Fibroblast of skin of right biceps (primary cell): ENCODE measurements at places on chromosomes 12 and 14.
A peak's percentile ranks its signal among the peaks of the same experiment; 100 is the strongest.

DNA sequence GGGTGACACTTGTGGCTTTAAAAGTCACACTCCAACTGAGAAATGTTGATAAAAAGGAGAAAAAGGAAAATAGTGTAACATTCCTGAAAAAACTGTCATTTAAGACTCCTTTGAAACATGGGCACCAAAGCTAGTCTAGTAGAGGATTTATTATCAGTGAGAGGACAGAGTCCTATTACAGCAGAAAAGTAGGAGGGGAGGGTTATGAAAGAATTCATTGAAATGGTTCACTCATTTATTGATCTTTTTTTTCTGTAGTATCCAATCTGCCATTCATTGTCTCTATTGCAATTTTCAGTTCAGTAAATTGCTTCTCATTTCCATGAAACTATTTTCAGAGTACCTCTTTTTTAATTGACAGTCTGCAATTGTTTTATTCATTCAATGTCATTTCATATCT, 25.4 kb downstream of the PPM1A start:
- DNase-seq: no peak

GRCh38 chr14:32073537-32074189, 3.4 kb upstream of the ARHGAP5 start:
- peak; percentile 80 for DNase-seq

GRCh38 chr14:86510491-86510890, 980.5 kb downstream of the FLRT2 start:
- DNase-seq: peak; percentile 23

GRCh38 chr14:76323331-76324050, 52.4 kb upstream of the ESRRB start:
- no peak for DNase-seq

DNA sequence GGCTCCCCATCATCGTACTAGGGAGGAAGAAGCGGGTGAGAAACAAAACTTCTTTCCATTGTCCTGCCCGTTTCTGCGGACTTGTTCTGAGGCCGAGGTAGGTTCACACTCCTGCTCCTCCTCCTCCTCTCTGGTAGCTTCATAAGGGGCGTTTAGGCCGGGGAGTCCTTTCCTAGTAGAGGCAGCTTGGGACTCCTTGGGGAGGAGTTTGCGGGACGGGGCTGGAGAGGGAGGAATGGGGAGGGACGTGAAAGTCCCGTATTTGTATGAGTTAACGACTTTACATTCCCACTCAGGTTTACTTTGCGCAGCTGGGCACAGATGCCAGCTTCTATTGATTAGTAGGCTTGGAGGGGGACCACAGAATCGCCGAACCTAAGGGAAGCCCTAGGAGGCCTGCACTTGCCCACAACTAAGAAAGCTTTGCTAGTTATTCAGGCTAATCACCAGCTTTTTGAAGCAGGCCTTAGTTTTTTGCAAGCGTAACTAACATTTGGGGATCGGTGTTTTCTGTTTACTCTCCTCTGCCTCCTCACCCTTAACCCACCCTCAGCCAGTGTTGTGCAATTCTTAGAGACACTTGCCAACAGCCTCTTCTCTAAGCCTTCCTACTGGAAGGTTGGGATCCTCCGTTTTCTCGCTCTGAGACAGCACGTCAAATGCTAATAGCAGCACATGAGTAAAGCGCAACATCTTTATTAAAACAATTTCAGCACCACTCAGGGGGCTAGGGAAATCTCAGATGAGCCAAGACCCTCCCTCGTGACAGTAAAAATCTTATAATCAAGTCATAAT, 499 bp downstream of the RNASE4 start:
- peak; percentile 67 for DNase-seq

GRCh38 chr12:124646385-124647230, 79.2 kb upstream of the NCOR2 start:
- DNase-seq: no peak

GRCh38 chr12:107275530-107275929, 182.2 kb upstream of the CRY1 start:
- DNase-seq: no peak

- DNase-seq: no peak
Measured at GRCh38 chr14:35277179-35277578, 15.0 kb upstream of the PSMA6 start.

- no peak for DNase-seq
Measured at GRCh38 chr12:6954316-6955107, 3.4 kb downstream of the PTPN6 start.

- DNase-seq: peak; percentile 94
Measured at GRCh38 chr12:6944381-6945186, 762 bp downstream of the C12orf57 start.
